ENCODE measurements at places on chromosomes 5 and 9.
A peak's percentile ranks its signal among the peaks of the same experiment; 100 is the strongest.

DNA sequence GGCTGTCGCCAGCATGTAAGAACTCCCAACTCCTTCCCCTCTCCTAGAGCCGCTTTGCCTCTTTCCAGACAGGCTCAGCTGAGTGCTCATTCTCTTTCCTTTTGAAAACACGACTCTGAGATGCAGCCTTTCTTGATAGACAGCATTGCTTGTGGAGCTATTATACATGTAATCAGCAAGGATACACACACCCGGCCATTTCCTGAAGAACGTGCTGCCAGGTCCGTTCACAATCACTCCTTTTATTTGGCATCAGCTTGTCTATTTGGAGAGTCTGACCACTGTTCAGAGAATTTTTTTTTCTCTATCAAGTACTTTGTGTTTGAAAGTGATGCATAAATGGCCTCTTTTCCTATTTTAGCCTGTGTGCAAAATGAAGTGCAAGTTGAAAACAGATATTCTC lies 328.7 kb downstream of the MARCHF11 start:
- DNase-seq: no peak

DNA sequence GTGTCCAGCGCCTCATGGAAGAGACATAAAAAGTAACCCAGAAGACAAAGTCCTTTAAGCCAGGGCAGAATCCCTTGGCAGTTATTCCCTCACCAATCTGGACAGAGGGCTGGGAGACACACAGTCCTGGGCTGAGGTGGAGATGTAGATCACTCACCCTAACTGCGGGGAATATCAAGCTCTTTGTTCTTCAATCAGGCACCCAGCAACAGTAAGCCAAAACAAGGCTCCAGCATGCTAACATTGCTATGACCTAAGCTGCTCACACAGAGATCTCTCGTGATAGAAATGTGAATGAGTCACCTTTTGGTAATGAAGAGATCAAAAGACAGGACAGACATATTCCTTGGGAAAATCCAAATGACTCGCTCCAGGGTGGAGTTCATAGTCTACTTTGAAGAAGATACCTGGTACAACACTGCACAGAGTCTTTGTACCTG lies 101.3 kb downstream of the FBN2 start:
- DNase-seq: peak; percentile 74

GRCh38 chr9:125541840-125542243 lies 165.2 kb downstream of the MAPKAP1 start:
- DNase-seq: peak; percentile 19

DNA sequence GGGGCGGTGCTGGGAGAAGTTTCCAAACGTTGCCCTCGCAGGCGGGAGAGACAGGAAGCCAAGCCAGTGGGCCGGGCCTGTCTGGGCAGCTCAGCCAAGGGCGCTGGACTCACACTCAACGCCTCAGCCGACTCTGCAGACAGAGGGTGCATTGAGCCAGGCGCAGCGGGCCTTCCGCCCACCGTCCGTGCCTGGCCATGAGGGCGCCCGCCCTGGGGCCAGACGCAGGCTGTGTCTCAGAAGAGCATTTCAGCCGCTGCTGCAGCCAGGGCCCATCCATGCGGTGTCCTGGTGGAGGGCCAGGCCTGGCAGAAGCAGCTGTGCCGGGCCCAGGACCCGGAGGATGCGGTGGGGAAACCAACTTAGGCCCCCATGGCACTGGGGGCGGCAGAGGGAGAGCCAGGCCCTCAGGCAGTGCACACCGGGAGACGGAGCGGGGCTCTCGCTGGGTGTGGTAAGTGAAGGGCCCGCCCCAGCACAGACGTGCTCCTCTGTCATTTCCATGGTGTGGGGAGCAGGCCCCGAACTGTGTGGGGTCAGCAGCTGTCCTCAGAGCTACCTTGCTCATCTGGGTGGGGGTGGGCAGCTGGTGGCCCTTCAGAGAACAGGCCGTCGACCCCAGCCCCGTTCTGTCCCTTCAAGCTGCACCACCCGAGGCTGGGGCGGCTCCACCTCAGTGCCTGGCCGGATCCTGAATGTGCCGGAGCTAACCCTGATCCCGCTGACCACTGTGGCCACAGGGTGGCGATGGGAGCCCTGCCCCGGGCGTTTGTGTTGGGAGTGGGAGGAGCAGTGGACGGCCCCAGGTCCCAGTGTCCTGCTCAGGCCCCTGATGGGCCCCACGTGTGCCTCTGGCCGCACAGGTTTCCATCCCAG lies 18.0 kb downstream of the DNLZ start:
- peak; percentile 18 for DNase-seq

DNA sequence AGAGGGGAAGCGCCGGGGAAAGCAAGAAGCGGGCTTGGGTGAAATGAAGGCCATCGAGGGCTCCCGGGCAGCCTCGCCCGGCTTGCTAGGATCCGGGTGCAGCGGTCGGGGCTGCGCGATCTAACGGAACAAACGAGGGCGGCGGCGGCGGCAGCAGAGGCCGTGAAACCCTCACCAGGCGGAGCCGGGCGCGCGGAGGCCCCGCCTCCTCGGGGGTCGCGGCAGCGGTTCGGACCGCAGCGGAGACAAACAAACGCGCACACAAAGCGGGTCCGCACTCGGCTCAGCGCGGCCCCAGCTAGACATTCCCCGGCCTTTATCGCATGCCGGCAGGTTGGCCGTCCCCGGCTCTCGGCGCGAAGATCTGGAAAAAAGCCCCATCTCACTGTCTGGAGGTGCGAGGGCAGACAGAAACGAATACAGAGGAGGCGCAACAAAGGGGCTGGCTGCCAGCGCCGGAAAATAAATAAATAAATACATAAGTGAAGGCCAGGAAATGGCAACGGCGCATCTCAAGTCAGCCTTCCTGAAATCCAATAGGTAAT lies 10.5 kb upstream of the TRIM36 start:
- DNase-seq: peak; percentile 16

- DNase-seq: no peak
Observed at GRCh38 chr5:156920042-156920860, 42.8 kb downstream of the TIMD4 start.

DNA sequence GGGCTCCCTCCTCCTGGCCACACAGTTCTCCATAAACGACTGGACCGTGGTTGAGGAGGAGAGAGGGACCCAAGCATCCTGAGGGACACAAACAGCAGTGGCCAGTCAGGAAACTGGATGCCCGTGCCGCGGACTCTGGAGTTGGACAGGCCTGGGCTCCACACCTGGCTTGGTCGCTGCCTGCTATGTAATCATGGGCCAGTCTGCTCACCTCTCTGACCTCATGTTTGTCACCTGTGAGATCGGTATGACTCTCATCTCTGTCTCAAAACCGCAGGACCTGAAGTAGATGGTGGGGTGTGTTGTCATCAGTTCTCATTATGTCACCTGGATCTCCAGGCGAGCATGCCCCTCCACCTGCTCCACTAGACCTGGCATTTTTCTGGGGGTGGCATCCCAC lies 14.5 kb downstream of the CXXC5 start:
- no peak for DNase-seq

DNA sequence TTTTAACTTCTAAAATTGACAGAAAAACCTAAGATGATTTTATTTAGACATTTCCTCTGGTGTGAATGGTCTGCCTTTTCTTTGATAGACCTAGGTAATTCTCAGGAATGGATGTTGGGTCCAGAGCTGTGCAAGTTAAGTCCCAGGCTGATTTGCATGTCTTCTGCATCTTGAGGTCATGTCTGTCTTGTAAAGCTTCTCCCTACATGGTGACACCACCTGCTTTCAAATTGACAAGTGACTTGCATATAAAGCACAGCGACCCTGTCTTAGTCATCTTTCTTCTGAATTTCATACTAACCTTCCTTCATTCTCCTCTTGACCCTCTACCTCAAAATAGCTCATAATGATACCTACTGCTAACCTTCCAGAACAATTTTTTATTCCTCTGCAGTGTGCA lies 29.2 kb downstream of the OSTF1 start:
- DNase-seq: no peak

GRCh38 chr5:159682623-159683022 lies 233.7 kb upstream of the ADRA1B start:
- no peak for DNase-seq

- no peak for DNase-seq
Observed at GRCh38 chr5:52854949-52855348, 67.2 kb downstream of the ITGA1 start.

- DNase-seq: no peak
Observed at GRCh38 chr5:107058235-107058634, 612.5 kb downstream of the EFNA5 start.

GRCh38 chr5:121701731-121702130 lies 150.0 kb upstream of the FTMT start:
- no peak for DNase-seq

GRCh38 chr9:106920701-106921283 lies 57.8 kb downstream of the ZNF462 start:
- no peak for DNase-seq

- peak; percentile 63 for DNase-seq
Observed at GRCh38 chr9:36025746-36026145, 11.0 kb upstream of the RECK start.

GRCh38 chr5:179187229-179187678 lies 127.1 kb downstream of the ZNF354C start:
- DNase-seq: no peak

GRCh38 chr9:12774861-12775678 lies at the start of gene LURAP1L:
LURAP1L (plus strand) TSS chr9:12775020; CDS start chr9:12775716, 696 bp downstream.
- DNase-seq: peak; percentile 84

GRCh38 chr5:87877023-87877422 lies 391.6 kb downstream of the TMEM161B start:
- no peak for DNase-seq

GRCh38 chr9:16918920-16919319 lies 48.5 kb upstream of the BNC2 start:
- no peak for DNase-seq

DNA sequence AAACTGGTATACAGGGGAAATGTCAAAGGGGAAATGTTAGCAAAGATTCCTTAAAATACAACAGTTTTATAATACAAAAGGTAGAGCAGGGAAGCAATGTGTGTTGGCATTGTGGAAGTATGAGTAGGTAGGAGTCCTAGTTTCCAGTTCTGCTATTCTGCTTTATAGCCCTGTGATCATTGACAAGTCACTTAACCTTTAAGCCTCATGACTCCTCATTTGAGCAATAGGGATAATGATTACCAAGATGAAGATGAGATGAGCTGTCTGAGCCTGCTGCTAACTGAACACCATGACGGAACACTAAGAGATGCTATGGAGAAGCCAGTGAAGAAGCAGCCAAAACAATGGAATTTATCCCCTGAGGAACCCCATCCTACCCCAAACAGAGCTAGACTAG lies 251.7 kb downstream of the PAPPA start:
- peak; percentile 28 for DNase-seq

DNA sequence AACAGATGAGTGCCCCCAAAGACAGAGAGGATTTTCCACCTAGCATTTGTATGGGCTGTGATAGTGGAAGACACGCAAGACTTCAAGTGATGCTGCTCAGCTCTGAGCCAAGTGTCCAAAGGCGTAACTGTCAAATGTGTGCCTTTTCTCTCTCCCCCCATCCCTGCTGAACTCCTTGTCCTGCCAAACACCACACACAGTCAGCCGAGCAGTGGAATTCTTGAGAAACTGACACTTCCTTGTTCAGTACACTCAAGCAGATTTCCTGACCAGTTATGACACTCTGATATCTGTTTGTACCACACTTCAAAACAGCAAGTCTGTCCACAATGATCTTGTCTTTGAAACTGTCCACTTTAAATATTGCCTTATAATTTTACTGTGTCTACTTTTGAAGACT lies 166.4 kb downstream of the PIK3R1 start:
- no peak for DNase-seq

- peak; percentile 88 for DNase-seq
Observed at GRCh38 chr5:151741678-151742423, 16.6 kb downstream of the ATOX1 start.

GRCh38 chr5:159702826-159703225 lies 213.5 kb upstream of the ADRA1B start:
- no peak for DNase-seq

DNA sequence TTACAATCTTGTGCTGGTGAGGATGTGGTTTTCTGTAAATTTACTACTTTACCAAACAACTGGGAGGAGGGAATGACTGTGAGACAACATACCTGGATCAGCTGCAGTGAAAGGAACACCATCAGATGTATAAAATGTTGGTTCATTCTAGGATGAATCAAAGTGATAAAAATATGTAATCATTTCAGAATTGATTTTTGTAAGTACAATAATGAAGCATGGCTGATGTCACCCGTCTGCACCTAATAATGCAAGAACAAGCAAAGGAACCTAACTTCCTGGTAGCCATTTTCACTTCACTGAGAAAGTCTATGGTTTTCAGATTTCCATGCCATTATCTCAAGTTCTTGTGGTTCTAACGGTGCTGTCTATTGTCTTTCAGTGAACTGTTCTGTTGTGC lies 18.7 kb upstream of the C5orf34 start:
- no peak for DNase-seq

- peak; percentile 87 for DNase-seq
Observed at GRCh38 chr5:33997331-33997983, 10.4 kb downstream of the AMACR start.

DNA sequence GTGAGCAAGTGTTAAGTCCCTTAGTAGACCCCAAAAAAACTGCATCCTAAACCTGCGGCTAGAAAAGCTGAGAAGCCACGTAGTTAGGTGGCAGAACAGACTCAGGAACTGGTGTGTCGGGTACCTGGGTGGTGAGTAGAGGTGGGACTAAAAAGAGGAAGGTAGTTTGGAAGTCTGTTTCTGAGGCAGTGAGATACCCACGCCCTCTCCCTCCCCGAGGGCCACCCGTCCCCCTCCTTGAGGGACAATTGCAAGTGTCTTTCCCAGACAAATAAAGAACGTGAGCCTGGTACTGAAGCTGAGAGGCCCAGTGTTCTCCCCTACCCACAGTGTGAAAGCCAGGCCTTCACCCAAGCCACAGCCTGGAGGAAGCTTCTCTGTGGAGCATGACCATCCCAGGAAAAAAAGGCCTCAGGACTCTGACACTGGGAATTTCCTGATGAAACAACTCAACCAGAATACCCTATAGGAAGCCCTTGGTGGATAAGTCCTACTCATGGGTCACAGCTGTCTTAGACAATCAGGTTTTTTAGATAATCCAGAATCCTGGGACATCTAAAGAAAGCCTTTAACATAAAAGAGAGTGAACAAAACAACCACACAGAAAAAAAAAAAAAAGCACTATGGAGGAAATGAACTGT lies 7.0 kb upstream of the CD74 start:
- DNase-seq: no peak

DNA sequence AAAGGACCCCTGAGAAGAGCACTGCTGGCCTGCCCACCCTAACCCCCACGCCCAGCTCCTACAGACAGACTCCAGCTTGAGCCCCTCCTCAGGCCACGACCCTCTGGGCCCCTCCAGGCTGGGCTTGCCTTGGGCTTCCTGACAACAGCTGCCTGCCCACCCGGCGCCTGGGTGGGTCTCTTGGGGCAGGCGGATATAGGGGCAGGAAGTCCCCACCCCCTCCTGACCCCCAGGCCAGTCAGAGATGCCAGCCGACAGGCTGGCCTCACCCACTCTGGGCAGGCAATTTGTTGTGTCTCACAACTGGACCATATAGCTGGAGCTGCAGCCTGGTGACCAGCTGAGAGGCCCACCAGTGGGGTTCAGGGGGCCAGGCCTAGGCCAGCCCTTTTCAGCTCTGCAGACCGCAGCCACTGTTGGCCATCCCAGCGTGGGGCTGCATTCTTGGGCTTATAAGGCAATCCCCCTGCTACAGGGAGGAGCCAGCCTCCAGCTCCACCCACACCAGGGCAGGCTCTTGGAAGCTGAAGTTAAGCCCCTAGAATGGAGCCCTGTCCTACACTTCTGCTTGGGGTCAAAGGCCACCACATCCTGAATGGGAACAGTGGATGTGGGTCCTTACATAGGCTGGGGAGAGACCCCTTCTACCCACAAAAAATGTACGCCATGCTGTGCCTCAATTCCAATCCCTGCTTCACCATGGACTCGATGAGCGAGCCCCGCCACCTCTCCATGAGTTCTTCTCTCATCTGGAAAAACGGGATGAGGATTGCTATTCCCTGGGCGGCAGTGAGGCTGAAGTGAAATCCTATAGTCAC lies 2.0 kb downstream of the PDLIM7 start:
- DNase-seq: peak; percentile 98

All from fibroblast of skin of scalp (primary cell).